ENCODE measurements at places on chromosomes 7 and 10. TPM values are rescaled to one million over a fixed set of nuclear protein-coding genes. Genes with fewer than 3 reads are reported as not detected.

Gene PMPCB
- total RNA-seq = 52.2 TPM

DNA sequence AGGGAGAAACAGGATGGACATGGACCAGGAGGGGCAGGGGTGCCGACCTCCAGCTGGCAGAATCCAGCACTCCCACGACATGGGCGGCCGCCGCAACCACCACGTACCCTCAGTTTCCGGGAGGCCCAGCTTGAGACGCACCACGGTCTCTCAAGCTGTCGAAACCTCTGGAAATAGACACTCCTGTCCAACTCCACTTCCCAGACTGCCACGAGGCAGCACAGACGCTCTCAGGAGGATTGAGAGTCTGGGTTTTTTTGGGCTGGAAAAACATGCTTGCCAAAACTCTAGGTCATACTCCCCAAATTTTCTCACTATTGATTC is 37.9 kb upstream of the PDGFA start:
- no peak for DNase-seq

DNA sequence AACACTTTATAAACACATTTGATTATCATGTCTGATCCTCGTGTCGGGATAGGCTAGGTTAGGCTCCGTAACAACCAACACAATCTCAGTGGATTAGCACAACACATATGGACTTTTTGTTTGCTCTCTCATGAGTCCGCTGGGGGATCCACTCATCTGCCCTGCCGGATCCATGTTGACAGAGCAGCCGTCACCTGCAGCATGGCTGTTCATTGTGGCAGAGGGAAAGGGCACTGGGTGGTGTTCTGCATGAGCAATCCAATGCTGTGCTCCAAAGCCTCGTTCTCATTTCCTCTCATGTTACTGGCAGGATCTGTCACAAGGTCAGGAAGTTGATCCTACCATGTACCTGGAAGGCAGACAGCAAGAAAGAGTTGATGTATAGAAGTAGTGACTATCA is 62.5 kb upstream of the RAPGEF5 start:
- no peak for DNase-seq

- no peak for DNase-seq
Measured at GRCh38 chr10:85610381-85611092, 756.1 kb downstream of the GRID1 start.

Measured in mammary epithelial cell (primary cell).